GM10248 (cell line): ENCODE measurements at places on chromosomes 13 and 19.

DNA sequence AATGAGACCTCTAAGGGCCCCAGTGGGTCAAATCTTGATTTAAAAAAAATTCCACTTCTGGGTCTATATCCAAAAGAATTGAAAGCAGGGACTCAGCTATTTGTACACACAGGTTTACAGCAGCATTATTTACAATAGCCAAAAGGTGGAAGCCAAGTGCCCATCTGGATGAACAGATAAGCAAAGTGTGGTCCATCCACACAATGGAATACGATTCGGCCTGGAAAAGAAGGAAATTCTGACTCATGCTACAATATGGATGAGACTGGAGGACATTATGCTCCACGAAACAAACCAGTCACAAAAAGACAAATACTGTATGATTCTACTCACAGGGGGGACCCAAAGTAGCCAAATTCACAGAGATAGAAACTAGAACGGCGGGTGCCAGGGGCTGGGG is 76.7 kb downstream of the CACNA1A start:
- no peak for DNase-seq

DNA sequence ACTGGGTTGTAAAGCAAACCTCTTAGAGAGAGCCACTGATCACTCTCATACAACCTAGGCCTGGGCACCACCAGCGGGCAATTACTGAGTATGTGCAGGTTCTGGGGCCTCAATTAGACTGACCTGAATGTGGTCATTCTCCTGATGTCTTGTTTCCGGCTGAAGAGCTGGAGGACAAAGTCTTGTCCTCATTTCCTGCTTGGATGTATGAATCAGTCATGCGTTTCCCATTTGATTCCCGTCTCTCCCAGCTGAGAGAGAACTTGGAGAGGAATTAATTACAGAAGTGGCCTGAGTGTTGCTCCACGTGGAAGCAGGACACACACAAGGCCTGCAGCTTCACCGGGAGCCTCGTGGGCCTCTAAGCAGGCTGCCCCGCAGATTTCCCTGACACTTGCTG is 799.3 kb upstream of the ARGLU1 start:
- DNase-seq: no peak

DNA sequence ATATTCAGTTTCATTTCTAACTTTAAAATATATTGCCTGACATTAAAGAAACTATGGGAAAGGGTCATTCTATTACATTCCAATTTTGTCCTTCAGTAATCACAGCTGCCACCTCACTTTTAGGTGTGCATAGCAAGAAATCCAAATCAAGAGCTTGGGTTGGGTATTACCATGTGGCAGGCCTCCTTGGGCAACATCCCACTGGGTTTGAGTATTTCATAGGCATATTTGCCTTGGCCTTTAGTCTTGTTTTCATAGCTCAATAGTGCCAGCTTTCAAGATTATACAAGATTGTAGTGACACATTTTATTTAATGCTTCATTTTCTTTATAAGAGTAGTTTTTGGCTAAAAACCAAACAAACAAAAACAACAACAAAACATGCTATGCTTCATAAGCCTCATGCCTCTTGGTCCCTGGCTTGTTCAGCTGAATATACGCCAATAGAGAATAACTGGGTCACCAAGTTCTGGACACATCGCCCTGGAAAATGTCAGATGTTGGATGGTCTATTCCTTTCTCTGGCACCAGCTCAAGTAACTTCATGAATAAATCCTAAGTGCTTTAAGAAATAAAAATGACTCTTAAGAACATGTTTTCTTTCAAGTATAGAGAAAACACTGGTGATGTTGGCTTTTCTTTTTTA is 167.4 kb upstream of the STARD13 start:
- no peak for DNase-seq

DNA sequence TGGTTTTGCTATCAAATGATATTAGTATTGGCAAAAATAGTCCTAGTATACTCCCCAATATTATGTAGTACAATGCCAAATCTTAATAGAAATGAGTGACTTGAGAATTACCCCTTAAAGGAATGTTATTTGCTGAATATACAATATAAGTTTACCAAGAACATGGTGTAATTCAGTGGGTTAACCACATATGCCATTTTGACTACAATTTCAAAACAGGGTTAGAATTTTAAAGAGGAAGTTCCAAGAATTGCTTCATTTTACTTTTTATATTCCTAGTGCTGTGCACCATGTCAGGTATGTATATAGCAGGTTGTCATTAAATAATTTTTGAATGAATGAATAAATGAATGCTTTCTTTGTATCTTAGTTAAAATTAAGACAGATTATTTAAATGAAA is 66.3 kb downstream of the LMO7 start:
- DNase-seq: no peak

DNA sequence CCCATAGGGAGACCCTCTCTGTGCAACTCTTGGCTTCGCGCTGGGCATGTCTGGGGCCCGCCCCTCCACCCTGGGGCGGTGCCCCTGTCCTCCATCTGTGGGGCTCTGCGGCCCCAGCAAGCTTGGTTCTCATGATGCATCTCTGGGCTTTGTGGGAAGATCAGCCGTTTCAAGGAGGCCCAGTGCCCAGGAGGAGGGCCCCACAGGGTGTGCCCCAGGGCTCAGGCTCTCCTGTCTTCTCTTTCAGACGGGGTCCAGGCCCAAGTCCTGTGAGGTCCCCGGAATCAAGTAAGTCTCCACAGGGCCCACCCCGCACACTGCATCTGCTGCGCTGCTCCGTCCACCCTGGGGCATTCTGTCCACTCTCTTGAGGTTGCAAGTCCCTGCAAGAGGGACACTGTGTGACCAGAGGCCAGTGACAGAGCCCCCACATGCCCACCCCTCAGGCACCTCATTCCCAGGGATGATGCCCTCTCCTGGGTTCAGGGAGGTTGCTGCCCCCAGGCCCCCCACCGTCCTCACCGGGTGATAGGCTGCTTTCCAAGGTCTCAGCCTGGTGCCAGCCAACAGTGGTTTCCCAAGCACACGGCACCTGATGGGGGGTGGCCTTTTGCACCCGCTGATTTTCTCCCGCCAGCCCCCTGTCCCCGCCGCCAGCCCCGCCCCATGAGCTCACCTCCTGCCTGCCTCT is 31.7 kb downstream of the COMP start:
- no peak for DNase-seq

GRCh38 chr13:98401934-98402333 is 175.0 kb downstream of the STK24 start:
- DNase-seq: no peak

DNA sequence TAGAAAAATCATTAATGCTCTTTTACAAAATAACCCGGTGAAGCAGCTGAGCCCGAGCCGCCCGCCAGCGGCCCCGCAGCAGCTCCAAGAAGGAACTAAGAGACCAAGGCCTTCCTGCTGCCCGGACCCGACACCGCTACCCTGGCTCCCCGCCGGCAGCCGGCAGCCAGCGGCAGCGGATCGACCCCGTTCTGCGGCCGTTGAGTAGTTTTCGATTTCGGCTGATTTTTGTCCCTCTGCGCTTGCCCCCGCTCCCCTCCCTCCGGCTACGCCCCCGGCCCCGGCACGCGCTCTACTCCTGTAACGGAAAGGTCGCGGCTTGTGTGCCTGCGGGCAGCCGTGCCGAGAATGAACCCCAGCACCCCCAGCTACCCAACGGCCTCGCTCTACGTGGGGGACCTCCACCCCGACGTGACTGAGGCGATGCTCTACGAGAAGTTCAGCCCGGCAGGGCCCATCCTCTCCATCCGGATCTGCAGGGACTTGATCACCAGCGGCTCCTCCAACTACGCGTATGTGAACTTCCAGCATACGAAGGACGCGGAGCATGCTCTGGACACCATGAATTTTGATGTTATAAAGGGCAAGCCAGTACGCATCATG is at the start of gene PABPC3:
Gene PABPC3, plus strand, starts transcription at position 286 of the 603 bp plus-strand sequence. Its CDS starts 63 bp downstream, at position 349.
- no peak for DNase-seq

GRCh38 chr19:13005861-13006370 is 10.6 kb downstream of the NFIX start:
- no peak for DNase-seq

DNA sequence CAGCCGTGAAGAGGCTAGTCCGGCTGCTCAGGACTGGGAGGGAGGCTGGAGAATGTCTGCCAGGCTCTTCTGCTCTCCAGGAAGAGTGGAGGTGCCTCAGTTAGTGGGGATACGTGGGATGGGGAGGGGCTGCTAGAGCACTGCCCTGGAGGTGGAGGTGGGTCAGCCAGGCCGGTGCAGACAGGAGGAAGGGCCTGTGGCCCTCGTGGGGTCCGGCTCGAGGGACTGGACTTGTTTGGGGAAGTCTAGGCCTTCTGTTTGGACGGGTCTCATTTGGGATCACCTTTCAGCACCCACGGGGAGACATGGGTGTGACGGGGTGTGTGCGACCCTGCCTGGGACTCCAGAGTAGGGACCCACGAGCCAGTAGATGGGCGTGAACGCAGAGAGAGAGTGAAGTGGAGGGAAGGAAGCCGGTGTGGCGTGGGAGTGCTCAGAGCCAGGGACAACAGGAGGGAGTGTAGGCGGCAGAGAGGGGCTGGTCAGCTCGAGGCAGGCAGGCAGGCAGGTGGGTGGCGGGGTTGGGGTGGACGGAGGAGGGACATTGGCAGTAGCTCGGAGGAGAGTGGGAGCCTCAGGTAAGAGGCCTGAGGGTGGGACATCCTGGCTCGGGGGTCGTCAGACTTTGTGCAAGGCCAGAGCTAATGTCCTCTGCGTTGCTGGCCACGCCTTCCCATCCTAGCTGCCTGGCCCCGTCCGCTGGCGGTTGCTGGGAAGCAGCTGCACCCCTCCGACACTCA is 11.5 kb downstream of the EPN1 start:
- no peak for DNase-seq

DNA sequence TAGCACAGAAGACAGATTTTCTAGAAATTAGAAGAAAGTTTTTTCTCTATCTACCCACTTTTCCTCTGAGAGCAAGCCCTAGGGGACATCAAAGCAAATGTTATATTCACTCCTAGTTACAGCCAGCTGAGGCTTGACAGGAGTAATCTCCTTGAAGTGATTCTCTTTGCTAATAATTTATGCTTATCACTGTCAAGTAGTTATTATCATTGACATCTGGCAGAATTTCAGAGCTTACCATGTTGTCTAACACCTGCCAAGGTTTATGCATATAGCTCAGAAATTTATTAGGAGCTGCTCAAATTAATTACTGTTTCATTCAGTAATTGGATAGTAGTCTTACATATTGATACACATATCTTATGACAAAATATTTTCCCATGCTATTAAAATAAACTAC is 465.9 kb upstream of the ATXN8OS start:
- no peak for DNase-seq

GRCh38 chr13:30355384-30355699 is 48.0 kb upstream of the KATNAL1 start:
- peak; percentile 65 for DNase-seq

DNA sequence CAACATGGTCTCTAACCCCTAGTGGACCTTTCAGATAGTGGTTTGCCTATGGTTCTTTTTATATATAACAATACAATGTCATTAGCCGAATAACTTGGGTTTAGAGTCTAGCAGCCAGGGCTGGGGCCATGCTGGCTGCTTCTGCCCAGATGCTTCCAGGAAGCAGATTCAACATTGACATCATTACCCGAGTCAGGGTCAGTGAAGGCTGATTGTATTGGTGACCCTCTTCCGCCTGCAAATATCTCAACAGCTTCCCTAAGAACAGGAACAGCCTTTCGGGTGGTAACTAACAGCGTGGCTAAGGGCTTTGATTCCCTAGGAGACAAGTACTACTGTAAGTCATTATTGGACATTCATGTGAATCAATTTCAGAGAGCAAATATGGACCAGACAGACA is 476.4 kb downstream of the UQCRFS1 start:
- DNase-seq: no peak

DNA sequence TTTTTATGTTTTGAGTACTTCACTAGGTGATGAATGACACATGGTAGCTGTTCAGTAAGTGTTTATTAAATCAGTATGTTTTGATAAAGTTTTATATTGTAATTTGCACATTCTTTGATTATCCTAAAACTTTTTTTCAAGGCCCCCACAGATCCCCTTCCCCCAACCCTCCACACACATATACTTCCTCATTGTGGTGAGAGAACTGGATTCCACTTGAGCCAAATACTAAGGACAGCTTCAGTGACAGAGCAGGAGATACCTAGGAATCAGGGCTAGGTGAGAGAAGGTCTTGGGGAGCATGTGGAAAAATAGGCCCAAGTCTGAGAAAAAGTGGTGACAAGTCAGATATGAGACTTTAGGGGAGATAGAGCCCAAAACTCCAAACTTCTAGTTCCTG is 174.6 kb downstream of the TDRD3 start:
- no peak for DNase-seq

GRCh38 chr13:27252467-27252866 is 1.1 kb downstream of the RPL21 start:
- DNase-seq: no peak

GRCh38 chr13:76336889-76337844 is 549.0 kb downstream of the KCTD12 start:
- no peak for DNase-seq

- peak; percentile 56 for DNase-seq
These were observed 21.4 kb upstream of the LILRA2 start for GRCh38 chr19:54551950-54552912.

DNA sequence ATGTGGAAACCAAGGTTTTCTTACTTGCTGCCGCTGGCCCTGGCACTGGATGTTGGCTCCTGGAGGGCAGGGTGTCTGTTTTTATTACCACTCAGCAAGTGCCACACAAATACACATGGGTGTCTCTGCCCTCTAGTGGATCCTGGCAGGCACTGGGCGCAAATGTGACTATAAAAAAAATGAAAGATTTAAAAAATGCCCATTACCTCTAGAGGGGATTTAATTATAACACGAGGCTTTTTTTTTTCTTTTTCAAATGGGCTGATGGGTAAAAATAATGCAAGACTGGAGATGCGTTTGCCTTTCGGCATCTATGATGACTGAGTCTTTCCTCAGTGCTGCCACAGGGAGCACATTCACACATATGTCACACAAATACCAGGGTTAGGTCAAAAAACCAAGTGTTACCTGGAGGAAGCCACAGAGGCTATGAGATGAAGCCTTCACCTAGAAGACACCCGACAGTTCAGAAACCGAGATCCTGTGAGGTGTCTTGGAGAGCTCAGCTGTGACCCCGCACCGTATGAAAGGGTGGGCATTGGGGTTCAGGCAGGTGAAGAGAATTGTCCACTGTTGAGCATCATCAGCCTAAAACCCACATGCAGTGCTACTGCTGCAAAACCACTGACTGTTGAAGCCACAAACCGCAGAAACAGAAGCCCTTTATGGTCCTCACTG is 25.7 kb downstream of the CHAMP1 start:
- DNase-seq: no peak

DNA sequence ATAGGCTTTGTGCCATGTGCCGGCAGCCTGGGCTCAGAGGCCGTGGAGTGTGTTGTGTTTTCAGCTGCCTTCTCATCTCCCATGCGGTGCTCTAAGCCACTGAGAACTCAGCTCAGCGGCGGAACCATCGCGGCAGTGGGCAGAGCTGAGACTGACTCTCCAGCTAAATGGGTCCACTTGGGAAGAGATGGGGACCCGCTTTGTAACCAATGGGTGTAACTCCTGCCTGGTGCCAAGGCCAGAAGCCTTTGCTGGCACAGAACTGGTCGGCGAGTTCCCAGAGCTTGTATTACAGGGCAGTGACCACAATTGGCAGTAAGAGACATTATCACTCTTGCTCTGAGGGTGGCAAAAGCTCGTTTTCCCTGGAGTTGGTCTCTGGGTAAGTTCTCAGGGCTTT is 183.0 kb downstream of the STK24 start:
- DNase-seq: no peak

- no peak for DNase-seq
These were observed at the start of gene CLC for GRCh38 chr19:39737891-39738290. Gene CLC (minus strand): TSS chr19:39738029. CDS start chr19:39737952, 77 bp downstream.

- DNase-seq: no peak
These were observed 8.1 kb downstream of the ISYNA1 start for GRCh38 chr19:18429717-18430416.

- DNase-seq: no peak
These were observed 18.3 kb downstream of the SAFB start for GRCh38 chr19:5641171-5641570.

- peak; percentile 83 for DNase-seq
These were observed 759 bp downstream of the RB1 start for GRCh38 chr13:48304143-48304876.
